ENCODE measurements at places on chromosomes 5 and 9.

DNA sequence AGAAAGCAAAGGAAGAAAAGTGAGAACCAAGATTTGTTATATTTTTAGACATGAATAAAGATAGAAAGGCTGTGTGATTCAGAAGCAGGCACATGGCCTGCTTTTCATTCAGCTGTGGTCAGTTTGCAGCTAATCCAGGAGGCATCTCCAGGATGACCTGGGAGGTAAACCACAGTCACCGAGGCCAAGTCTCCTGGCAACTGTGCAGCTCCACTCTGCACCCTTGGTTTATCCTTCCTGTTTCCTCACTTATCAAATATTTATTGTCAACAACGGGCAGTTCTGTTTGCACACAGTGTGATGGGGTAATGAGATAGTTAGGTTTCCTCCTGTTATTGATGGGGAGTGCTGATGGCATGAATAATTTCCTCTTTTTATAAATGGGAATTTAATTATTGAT is 243.0 kb downstream of the PSAT1 start:
- no peak for DNase-seq

DNA sequence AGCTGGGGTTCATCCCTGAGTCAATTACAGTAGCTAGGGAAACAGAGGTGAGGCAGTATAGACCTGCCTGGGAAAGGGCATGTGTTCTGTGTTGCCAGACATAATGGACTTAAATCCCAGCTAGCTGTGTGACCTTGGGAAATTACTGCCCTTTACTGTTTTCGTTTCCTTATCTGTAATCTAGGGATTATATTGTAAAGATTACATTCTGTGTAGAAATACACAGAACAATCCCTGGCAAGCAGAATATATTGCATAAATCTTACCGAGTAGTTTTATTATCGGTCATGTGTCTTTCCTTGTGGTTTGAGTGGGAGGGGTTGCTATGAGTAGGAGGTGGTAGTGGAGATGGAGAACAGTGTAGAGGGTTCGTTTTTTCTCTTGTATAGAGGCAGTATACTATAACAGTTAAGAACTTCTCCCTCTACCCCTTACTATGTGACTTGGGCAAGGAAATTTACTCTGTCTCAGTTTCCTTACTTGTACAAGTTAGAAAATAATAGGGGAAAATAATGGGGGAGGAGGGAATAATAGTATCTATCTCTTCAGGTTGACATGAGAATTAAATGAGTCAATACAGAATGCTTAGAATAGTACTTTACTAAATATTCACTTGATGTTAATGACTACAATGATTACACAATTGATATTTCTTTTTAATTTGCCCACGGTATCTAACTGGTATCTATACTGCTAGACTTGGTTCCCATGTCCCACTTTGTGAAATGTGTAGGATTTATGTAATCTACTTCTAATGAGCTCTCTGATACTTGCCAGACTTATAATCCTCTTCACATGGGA is 7.1 kb upstream of the DMXL1 start:
- no peak for DNase-seq

DNA sequence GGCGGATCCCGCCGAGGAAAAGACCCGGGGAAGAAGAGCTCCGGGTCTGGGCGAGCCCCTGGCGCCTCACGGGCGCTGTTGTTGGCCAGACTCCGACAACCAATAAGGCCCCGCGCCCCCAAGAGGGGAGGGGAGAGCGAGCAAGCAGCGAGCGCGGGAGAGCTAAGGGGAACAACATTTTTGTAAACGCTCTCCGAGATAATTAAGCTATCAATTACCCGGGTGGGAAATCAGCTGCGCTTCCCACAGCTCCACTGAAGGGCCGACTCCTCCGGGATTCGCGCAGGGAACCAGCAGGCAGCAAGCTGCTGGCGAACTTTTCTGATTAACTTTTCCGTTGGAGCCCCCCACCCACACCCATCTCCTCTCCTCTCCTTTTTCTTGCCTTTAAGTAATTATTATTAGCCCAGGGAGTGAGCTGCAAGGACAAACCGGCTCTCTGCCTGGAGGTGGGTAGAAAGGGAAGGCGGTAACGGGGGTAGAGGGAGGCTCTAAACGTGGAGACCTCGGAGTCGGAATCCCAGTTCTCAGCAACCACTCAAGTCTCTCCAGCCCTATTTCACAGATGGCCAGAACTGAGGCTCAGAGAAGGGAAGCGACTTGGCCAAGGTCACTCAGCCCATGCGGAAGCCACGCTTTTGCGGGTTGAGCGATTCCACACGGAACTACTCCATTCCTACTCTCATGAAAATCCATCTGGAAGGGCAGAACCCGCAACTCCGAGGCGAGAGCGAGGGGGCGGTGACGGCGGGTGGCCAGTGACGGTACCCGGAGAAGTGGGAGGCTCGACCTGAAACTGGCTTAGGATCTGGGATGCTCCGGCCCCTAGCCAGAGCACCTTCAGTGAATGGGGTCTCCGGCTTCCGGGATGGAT is 1.3 kb downstream of the ASTN2 start:
- DNase-seq = no peak

GRCh38 chr9:126307322-126308061 is 19.1 kb upstream of the MVB12B start:
- DNase-seq = no peak

- DNase-seq = no peak
Measured at GRCh38 chr9:92377876-92378275, 26.5 kb downstream of the OGN start.

DNA sequence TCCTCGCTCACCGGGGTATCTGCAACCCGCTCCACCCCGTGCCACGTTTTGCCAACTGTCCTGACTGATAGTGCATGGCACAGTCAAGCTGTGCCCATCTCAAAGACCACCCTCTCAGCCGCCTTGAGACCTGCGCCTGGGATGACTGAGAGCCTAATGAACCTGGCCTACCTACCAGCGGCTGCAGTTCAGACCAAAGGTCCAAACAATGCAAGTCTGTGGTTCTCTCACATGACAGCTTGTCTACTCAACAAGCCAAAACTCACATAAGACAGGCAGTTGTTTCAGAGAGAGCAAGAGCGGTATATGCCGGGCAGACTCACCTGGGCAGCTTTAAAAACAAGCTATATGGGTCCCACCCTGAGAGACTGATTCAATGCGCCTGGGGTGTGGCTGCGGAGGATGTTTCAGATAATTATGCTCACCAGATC is 70.5 kb downstream of the EPB41L4B start:
- DNase-seq = no peak

GRCh38 chr5:73841641-73842040 is 215.6 kb downstream of the ARHGEF28 start:
- DNase-seq = no peak

DNA sequence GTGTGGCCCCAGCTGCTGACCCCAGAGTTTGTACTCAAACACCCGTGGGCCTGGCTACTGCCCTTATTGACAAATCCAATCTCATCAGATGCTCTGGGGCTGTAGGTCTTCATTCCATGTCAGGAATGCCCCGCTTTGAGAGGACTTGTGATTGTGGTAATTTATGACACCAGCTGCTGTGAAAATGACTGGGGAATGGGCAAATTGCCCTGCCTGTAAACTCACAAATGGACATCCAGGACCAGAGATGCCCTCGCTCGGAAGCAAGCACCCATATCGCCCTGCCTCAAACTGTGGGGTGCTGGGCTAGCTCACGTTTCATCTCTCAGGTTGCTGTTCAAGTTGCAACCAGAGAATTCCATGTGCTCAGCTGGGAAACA is 225.9 kb upstream of the MAP3K1 start:
- no peak for DNase-seq

GRCh38 chr9:81118416-81118815 is 570.9 kb downstream of the TLE1 start:
- no peak for DNase-seq

DNA sequence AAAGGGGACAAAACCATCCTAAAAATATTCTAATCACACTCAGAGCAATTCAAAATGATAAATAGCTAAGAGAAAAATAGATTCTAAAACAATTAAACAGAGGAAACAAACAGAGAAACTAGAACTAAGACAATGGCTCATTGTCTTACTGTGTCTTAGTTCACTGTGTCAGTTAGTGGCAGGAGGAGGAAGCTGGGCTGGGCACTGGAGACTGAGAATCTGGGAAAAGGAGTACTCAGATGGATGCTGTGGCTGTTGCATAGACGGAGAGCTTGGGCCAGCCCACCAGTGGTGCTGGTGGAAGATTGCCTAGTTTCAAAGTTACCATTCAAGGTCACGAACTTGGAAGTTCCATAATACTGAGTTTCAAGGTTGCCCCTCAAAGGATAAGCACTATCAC is 94.7 kb upstream of the IFNK start:
- no peak for DNase-seq

GRCh38 chr9:113624721-113625120 is 161.2 kb downstream of the RGS3 start:
- DNase-seq = no peak

DNA sequence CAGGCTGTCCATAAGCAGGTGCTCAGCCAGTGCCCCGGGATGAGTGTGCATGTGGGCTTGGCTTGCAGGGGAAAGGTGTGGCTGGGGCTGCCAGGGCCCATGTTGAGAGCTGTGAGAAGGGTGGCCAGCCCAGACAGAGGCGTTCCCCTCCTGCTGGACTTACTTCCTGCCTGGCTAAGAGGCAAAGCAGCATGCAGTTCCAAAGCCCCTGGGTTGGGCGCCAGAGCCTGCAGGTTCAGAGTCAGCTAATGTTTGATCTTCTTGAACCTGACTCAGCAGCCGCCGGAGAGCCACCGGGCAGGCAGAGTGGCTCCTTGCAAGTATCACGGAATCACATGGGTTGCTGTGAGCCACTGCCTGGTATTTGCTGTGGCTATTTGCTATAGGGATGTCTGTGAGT is 168.4 kb upstream of the MAP1B start:
- DNase-seq = no peak

DNA sequence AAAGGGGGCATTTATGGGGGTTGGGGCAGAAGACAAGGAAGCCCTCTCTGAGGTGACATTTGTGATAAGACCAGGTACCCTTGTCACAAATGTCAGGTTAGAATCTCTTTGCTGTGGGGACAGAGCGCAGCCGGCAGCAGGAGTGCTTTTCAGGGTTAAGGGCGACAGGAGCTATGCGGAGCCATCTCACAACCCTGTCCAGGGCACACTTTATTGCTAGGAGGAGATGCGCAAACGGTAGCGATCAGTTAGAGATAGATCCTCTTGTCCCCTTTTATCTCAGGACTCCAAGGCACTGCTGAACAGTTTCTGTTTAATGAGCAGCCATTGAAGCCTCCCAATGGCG is 438 bp upstream of the LAMC3 start:
- DNase-seq = no peak

DNA sequence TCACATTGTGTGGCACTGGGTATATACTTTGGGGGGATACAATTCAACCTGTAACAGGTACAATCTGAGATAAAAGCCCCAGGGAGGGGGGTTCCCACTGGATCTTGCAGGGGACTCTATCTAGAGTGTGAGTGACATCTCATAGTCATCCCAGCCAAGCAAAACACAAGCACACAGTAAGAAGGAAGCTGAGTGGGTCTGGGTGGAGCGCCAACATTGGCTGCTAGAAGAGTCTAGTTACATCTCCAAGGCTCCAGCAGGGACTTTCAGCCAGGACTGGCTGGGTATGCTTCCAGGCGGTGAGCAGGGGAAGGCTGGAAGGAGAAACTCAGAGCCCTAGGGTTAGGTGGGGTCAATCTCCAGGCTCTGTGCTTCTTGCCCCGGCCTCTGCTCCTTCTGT is 53.0 kb downstream of the IL31RA start:
- no peak for DNase-seq

- DNase-seq = no peak
Measured at GRCh38 chr5:163914910-163915309, 409.5 kb downstream of the MAT2B start.

- DNase-seq = no peak
Measured at GRCh38 chr5:32780508-32780919, 69.4 kb downstream of the NPR3 start.

GRCh38 chr5:173278641-173279040 is 43.6 kb upstream of the NKX2-5 start:
- no peak for DNase-seq

- DNase-seq = peak; percentile 74
Measured at GRCh38 chr5:134525683-134526482, 413 bp downstream of the JADE2 start.

- DNase-seq = no peak
Measured at GRCh38 chr5:164188733-164189148, 683.3 kb downstream of the MAT2B start.

GRCh38 chr5:79730564-79730963 is 40.9 kb downstream of the CMYA5 start:
- no peak for DNase-seq

DNA sequence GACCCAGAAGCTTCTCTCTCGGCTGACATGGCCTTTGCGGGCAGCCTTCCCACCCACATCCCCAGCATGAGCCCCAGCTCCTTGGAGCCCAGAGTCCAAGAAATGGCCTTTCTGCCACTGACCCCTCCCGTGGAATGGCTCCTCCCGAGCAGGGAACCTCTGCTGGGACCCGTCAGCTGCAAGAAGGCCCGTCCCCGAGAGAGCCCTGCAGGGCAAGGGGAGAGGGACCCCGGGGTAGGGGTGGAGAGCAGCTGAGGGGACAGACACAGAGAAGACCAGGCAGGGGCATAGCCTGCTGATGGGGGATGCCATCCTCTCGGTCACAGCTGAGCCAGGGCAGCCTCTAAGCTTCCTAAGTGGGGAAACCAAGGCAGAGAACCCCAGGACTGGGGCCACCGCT is 11.2 kb upstream of the NOTCH1 start:
- DNase-seq = no peak

- no peak for DNase-seq
Measured at GRCh38 chr5:61298580-61298979, 33.5 kb upstream of the ZSWIM6 start.

GRCh38 chr9:89743573-89744254 is 138.9 kb downstream of the GADD45G start:
- DNase-seq = peak; percentile 70

- no peak for DNase-seq
Measured at GRCh38 chr5:122493091-122494021, 181.3 kb downstream of the SNCAIP start.

DNA sequence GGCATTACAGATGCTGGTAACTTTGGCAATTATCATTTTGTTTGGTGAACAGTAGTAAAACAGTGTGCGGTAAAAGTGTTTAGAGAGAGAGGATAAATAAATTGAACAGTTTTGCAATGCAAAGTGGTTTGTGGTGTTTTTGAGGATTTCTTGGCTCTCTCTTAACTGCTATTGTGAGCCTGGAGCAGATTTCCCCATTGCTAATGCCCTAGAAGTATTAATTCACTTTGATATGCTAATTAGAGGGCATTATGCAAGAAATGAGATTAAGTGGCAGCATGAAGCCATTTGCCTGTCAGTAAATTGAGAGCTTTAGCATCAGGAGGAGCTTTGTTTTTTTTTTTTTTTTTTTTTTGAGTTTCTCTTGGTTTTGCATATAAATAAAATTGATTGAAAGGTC is 8.2 kb downstream of the PBX3 start:
- no peak for DNase-seq

- DNase-seq = no peak
Measured at GRCh38 chr9:128043467-128043868, 23.7 kb downstream of the NAIF1 start.

All from CD4-positive, alpha-beta T cell treated with Interleukin-21 for 1 hour (primary cell).